ENCODE measurements at places on chromosomes 16 and 17.

DNA sequence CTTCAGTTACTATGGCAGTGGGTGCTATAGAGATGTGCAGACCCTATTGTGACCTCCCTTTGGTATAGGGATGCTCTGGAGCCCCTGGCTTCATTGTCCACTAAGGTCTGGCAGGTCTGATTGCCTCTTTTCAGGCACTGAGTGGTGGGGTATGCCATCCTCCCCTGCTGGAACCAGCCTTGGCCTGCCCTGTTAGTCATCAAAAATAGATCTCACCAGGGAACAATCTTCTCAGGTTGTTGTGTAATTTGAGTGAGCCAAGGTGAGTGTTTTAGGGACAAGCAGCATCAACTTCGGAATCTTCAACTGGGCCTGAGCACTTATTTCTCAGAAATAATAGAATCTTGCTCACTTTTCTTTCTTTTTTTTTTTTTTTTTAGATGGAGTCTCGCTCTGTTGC, 19.6 kb downstream of the HMOX2 start:
- no peak for DNase-seq

DNA sequence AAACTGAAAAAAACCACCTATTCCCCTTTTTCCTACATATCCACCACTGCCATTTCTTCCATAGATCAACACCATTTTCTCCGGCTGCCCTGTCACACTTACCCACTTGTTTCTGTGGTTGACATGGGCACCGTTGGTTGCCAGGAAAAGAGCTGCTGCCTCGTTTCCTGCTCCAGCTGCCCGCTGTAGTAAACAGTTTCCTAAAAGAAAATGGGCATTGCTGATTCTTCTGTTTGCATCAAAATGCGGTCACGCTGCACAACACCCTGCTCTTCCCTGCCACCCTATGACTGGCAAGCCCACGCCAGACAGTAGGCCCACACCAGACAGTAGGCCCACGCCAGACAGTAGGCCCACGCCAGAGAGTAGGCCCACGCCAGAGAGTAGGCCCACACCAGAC, 46.3 kb downstream of the CYB5D2 start:
- no peak for DNase-seq

GRCh38 chr16:19555938-19556771, 652 bp downstream of the VPS35L start:
- DNase-seq = no peak

- DNase-seq = no peak
Observed at GRCh38 chr16:79452671-79453070, 147.9 kb downstream of the MAF start.

GRCh38 chr17:43661699-43662412, at the start of gene MEOX1:
MEOX1 (minus strand) TSS chr17:43661922; CDS start chr17:43661534, 388 bp downstream.
- DNase-seq = no peak

DNA sequence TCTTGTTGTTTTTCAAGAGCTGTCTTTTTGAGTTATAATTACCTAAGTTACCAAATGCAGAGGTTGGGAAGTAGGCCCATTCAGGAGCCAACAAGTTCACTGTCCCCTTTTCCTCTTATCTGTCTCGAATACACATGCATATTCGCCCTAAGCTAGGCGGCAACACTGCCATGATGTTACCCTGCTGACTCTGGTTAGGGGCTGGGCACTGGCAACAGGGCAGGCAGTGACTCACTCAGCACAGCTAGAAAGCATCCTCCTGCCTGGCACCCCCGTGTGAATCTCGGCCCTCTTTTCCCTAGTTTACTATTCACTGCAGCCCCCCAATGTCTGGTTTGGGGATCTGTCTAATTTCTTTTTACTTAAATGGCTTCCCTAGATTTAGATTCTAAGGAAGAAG, 13.8 kb downstream of the DBF4B start:
- DNase-seq = no peak

- DNase-seq = no peak
Observed at GRCh38 chr17:19729900-19730299, 13.5 kb upstream of the SLC47A2 start.

Measured in Caco-2 (cell line).